Omental fat pad (tissue), 4 donors: ENCODE measurements at places on chromosomes 1 and 21.

DNA sequence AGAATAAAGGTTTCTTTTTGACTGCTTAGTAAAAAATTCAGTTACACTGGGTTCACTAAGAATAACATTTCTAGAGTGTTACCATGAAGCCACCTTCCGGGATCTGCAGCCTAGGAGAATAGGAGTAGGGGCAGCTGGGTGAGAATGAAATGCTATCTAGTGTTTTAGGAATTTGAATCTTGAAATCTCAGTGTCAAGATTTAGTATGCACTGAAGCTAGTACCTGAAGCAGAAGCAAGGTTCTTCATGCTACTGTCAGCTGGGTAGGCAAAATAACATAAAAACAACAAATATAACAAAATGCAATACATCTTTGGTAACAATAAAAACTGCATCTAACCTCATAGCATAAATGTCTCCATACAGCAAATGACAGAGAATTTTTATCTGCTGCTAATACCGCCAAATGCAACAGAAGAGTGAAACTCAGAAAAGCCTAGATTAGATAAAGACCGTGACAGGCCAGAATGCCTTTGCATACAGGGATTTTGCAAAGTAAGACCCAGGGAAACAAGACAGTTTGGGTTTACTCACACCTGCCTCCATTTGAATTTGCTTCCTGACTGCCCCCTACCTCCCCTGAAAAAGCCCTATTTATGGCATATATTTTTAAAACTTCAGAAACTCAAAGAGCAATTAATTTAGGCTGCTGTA is 58.2 kb downstream of the GADD45A start:
- DNase-seq = no peak

DNA sequence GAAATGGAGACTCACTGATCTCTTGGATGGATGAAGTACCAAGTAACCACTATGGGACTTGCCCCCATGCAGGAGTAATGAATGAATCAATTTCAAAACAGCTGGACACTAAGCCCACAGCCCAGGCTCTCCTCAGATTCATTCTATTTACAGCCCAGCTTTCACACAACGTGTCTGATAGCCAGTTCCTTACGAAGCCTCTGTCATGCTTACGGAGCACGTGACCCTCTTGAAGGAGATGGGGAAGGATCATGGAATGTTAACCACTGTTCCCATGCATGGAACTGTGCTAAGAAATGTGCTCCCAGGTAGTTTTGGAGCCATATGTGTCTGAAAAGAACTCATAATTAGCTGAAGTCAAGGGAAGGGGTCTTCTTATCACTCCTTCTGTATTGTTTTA is 124.1 kb downstream of the KIF26B start:
- DNase-seq = no peak

GRCh38 chr1:48726557-48727215 is 50.0 kb downstream of the BEND5 start:
- DNase-seq = no peak

DNA sequence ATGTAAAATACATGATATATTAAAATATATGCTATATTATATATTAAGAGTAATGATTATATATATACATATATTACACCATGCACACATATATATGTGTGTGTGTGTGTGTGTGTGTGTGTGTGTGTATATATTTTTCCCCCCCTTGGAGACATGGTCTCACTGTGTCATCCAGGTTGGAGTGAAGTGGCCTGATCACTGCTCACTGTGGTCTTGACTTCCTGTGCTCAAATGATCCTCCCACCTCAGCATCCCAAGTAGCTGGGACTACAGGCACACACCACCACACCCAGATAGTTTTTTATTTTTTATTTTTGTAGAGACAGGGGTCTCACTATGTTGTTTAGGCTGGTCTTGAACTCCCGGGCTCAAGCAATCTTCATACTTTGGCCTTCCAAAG is 54.4 kb upstream of the RBM34 start:
- no peak for DNase-seq

DNA sequence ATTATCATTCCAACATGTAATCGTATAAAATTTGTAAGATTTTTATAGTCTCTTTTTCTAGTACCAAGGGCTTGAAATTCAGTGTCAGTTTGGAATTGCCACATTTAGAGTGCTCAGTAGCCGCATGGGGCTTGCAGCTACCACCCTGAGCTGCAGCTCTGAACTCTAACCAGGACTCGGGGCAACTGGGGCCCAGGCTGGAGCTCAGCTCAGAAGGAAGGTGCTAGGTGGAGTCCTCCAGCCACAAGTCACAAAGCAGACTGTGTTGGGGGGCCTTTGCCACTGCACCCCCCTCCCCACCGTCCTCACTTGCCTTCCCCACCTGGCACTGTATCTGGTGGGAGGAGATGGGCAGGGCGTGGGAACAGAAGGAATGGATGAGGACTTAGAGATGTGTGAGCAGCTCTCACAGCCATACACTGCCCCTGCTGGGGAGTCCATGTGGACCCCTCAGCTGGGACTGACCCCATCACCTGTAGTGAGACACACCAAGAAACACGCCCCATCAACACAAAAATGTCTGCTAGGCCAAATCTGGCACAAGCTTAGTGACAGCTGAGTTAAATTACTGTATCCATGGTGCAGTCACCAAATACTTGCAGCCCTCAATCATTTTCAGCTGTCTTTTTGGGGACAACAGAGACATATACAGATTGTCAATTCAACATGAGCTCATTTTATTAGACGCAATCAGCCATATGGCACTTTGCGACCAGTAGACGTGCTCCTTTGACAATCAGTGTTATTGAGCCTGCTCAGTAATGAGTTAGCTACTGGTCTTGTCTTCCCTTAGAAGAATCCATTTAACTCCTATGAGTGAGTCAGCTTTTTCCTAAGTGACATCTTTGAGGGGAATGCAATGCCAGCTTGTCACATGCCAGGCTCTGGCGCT is 241.7 kb upstream of the RAB4A start:
- no peak for DNase-seq

GRCh38 chr21:26826801-26827200 is 18.4 kb downstream of the ADAMTS1 start:
- no peak for DNase-seq

DNA sequence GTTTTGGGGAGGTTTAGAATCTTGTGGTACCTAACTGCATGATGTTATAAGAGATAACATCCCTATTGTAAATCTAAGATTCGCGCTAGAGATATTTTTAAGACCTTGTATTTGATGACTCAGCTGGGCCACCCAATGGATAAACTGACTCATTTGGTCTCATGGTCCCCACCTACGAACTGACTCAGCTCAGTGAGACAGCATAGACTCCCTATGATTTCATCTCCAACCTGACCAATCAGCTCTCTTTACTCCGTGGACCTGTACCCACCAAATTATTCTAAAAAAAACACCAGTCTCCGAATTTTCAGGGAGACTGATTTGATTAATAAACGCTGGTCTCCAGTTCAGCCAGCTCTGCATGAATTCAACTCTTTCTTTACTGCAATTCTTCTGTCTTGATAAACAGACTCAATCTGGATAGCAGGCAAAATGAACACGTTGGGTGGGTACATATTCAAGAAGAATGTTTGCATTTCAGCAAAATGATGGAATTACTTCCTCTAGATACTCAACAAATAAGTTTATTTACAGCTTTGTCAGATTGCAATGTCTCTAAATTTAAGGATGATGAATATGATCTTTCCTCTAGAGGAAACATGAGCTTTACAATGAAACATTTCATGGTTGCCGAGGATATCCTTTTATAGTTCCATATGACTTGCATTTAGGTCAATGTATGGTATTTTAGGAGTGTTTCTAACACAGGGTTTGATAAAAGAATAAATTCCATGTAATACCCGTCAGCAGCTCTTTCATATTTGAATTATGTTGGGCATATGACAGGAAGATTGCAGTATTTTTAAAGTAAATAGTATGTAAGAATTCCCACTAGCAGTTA is 516.6 kb upstream of the RGS18 start:
- DNase-seq = no peak

DNA sequence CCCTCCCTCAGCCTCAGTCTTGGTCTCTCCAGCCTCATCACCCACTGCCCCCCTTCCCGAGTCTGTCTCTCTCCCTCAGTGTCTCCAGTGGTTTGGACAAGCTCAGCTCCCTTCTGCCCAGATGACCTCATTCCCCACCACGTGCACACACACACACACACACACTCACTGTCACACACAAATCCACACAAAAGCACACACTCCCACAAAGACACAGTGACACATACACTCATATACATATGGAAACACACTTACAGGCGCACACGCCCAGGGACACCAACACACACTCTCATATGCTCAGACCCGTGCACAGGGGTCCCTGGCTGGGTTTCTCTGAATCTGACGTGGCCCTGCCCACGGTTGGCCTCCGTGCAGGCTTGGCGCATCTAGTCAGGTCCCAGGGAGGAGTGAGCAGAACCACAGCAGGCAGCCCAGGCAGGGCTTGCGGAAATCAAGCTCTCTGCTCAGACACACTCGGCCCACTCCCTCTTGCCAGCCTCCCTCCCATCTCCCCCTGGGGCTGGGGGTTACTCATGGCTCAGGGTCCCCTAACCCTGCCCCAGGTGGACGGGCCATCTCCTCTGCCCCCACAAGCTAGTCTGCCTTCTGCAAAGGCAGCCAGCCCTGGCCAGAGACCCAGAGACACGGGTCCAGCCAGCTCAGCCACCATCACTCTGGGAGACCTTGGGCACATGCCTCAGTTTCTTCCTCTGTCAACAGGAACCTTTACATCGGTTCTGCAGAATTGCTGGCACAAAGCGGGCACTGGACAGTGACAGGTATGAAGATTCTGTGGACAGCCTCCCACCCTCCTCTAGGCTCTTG is 38.5 kb upstream of the FAM131C start:
- no peak for DNase-seq

GRCh38 chr21:41426676-41427404 is 801 bp downstream of the MX1 start:
- DNase-seq = no peak

DNA sequence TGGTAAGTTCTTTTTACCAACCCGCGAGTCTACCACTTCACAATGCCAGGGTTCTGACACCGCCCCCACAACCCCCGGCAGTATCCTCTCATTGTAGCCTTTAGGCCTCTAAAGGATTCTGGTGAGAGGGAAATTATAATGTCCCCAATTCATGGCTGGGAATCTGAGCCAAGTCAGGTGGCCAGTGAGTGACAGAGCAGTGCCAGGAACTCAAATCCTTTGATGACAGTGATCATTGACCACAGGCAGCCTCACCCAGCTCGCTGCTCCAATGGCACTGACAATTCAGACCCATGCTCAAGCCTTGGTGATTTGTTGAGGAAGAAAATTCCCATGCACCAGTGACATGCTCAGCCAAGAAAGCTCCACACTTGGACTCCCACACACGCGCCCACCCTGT is 63.4 kb upstream of the CSF1 start:
- no peak for DNase-seq

- DNase-seq = no peak
These were observed 14.5 kb downstream of the NUAK2 start for GRCh38 chr1:205306929-205307566.

GRCh38 chr1:11465307-11465706 is 13.6 kb upstream of the DISP3 start:
- no peak for DNase-seq

- DNase-seq = no peak
These were observed 33.0 kb upstream of the ACTRT2 start for GRCh38 chr1:2988256-2988655.

GRCh38 chr1:29290414-29290985 is 54.2 kb downstream of the PTPRU start:
- no peak for DNase-seq

DNA sequence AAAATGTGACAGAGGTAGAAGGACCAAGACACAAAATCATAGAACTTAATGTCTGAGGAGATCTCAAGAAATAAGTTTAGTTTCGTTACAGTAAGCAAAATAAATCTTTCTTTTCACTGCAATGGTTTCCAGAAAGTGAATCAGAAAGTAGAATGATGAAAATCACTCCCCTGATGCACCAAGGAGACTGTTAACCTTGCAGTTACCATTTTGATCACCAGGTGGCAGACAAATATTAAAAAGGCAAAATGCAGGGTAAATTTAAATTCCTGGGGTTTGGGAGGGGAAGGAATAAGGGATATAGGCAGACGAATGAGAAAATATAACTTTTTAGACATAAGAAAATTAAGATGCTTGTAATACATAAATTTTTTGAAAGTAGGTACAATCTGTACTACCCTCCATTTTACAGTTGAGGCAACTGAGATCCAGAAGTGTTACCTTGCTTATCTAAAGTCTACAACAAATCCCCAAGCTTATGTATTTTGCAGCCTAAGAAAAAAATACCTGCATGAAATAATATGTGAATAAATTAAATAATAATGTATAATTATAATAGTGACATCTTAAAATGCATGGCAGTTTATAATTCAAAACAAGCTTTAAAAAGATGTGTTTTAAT is 253.2 kb downstream of the CRB1 start:
- no peak for DNase-seq

GRCh38 chr1:240441669-240442068 is 170.3 kb downstream of the GREM2 start:
- no peak for DNase-seq

GRCh38 chr1:214397497-214397896 is 116.5 kb downstream of the SMYD2 start:
- DNase-seq = no peak

DNA sequence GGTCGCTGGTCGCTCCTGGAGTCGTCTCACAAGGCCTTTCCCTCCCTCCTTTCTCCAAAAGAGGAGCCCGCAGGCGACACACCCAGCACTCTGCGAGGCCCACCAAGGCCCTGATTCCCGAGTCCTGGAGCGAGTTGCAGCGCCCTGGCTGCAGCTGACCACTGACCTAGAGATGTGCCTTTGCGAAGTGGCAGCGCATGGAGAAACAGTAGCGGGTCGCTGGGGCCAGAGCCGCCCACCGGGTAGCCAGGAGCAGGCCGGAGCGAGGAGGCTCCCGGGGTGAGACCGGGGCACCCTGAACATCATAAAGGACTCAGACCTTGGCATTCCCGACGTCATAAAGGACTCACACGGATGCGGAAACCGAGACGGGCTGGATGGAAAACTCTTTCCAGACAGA is 10.3 kb upstream of the NBPF11 start:
- no peak for DNase-seq

DNA sequence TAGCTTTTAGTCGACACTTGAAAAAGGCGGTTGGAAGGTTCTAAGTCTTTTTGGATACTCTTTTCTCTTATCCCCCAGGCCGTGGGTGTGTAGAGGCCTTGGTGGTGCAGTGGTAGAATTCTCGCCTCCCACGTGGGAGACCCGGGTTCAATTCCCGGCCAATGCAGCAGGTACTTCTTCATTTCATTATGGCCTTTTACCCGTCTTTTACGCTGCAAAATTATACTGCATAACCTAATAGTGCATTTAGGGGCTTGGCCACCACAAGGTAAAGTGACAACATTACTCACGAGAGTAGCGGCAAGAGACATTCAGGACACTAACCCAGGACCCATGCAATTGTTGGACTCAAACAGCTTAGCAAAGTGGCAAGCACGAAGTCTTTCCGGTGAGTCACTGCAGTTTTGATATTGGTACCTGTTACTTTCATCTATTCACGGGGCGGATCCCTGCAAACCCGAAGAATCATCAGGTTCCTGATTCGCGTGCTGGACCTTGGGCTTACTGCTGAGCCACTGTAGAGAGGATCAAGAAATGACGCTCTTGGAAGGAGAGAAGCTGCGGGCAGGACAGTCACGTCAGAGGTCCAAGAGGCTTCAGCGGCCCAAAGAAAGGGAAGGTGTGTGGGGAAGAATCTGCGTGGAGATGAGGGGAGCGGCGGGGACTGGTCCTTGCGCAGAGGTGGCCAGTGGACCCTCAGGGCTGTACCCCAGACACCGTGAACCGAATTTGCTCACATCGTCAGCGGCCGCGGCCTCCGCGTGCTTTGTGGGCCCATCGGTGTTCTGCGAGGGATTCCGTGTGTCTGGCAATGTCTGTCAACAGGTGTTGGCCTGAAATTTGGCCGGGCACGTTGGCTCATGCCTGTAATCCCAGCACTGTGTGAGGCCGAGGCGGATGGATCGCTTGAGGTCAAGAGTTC is 12.9 kb upstream of the RNU1-4 start:
- peak; percentile 35 for DNase-seq

- no peak for DNase-seq
These were observed 35.9 kb upstream of the KIF21B start for GRCh38 chr1:201059401-201059800.
